Umbilical cord (tissue), 2 donors: ENCODE measurements at places on chromosomes 3 and 15. TPM values are rescaled to one million over a fixed set of nuclear protein-coding genes. Genes with fewer than 3 reads are reported as not detected.

- no peak for DNase-seq
These were observed 18.2 kb upstream of the PLCL2 start for GRCh38 chr3:16866571-16866970.

GRCh38 chr3:170606675-170607074, 20.8 kb upstream of the SLC7A14 start:
- DNase-seq, result no peak

GRCh38 chr3:189297932-189298331, 126.2 kb downstream of the TPRG1 start:
- DNase-seq, result no peak

- DNase-seq, result no peak
These were observed 289.3 kb downstream of the EPHB1 start for GRCh38 chr3:135084405-135084804.

DNA sequence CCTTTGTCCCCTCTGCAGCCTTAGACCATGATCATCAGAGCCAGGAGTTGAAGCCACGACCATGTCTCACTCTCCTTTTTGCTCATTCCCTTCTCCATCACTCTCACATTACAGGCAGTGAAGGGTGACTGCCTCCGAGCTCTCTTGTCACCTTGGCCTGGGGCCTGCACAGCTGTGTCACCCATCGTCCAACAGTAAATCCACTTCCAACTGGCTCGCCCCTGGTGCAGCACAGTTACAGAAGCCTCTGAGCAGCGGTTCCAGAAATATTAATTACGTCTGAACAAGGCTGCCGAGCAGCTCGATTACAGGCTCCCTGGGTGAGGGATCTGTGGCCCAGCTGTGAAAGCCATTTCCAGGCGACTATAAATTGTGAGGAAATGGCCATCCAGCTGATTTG, 528.2 kb downstream of the NR2F2 start:
- DNase-seq, result no peak

DNA sequence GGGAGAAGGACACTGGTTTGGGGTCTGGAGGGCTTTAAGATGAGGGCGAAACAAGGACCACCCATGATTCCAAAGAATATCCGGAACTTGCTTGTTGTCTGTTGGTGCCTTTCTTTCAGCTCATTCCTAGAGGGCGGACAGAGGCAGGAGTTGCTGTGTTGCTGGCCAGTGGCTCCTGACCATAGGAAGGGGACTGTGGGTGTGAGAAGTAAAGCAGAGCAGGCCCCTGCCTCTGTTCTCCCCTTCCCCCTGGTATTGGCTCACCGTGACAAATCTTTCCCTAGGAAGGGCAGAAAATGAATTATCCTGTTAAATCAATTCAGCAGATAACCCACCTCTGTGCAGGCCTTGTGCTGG, 89.1 kb downstream of the LIPC start:
- no peak for DNase-seq

- DNase-seq, result peak; percentile 85
These were observed 19.4 kb downstream of the GXYLT2 start for GRCh38 chr3:72907131-72907711.

AAGAB gene
- 25.0 TPM for total RNA-seq

STRIT1 gene
- not detected for total RNA-seq

- no peak for DNase-seq
These were observed 7.8 kb downstream of the SCG5 start for GRCh38 chr15:32649342-32649741.

FSD2 gene
- total RNA-seq, result 1.2 TPM

DNA sequence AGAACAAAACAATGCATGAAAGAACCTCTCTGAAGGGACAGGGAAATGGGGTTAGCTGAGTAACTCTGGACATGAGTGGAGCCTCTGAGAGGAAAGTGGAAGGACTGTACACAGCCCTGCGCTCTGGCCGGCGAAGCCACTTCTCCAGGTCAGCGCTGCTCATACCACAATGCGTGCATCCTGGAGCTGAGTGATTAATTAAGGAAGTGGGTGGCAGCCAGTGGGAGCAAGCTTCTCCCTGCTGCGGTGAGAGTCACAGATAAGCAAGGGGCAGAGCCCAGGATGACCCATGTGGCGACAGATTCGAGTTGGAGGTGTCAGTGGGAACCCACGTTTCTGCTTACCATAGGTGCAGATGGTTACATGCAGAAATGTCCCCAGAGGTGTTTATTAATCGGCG, 48.0 kb downstream of the KLF15 start:
- DNase-seq, result no peak

DNA sequence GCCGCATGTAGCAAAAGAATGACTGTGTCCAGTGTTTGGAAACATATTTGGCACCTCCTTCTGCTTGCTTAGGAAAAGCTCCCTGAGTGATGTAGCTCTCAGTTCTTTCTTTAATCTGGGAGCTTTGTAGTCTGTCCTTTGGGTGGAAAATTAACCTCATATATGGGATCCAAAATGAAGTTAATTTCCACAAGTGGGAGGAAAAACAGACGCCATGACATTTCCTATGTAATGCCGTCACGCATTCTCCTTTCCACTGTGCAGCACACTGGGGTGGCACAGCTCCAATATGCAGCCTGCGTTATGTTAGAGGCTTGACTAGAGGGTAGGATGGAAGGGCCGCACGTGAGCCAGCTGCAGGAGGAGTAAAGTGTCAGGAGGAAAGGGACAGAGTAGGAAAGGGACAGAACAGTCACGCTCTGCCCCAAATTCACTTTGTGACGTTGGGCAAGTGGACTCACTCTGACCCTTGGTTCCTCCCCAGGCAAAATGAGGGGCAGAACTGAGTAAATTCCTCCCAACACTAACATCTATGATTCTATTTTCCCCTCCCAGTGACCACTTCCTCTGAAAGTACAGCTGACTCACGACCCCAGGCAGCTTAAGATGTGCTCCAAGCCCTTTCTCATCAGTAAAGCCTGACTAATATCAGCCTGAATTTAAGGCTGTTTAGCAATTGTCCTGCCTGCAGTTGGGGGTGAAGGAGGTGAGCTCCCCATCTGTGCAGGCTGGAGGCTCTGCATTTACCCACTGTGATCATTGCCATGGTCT, 176.5 kb upstream of the PFN2 start:
- peak; percentile 63 for DNase-seq

- DNase-seq, result no peak
These were observed 9.1 kb upstream of the ISL2 start for GRCh38 chr15:76327191-76328105.

DNA sequence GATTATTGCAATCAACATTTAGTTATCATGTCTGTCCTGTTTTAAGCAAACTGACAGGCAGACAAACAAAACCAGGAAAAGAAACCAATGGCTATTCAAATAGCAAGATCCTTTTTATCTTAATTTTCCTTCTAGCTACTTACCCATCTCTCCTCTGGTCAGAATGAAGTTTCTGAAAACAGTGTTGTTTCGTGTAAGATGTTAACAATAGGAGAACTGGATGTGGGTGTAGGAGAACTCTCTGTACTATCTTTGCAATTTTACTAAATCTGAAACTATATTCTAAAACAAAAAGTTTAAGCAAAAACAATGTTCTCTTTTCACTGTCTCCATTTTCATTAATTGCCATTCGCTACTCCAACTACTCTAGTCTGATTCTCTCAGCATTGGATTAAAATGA, 726.4 kb downstream of the ZNF385D start:
- DNase-seq, result no peak

- peak; percentile 21 for DNase-seq
These were observed 25.1 kb upstream of the HERC1 start for GRCh38 chr15:63858881-63859280.

GRCh38 chr3:12288182-12289129, at the start of gene PPARG:
Gene PPARG (plus strand): TSS chr3:12289070. CDS start chr3:12379712, 90,642 bp downstream.
- no peak for DNase-seq

GRCh38 chr15:77497110-77497737, 76.5 kb downstream of the HMG20A start:
- peak; percentile 85 for DNase-seq

- DNase-seq, result peak; percentile 84
These were observed 21.2 kb downstream of the IGSF10 start for GRCh38 chr3:151439652-151440125.

XCR1 gene
- total RNA-seq, result 0.24 TPM

GRCh38 chr3:153171918-153172317, 9.9 kb downstream of the RAP2B start:
- no peak for DNase-seq

CASR gene
- 1.4 TPM for total RNA-seq

GRCh38 chr15:101010781-101011180, 91.6 kb downstream of the LRRK1 start:
- no peak for DNase-seq

DNA sequence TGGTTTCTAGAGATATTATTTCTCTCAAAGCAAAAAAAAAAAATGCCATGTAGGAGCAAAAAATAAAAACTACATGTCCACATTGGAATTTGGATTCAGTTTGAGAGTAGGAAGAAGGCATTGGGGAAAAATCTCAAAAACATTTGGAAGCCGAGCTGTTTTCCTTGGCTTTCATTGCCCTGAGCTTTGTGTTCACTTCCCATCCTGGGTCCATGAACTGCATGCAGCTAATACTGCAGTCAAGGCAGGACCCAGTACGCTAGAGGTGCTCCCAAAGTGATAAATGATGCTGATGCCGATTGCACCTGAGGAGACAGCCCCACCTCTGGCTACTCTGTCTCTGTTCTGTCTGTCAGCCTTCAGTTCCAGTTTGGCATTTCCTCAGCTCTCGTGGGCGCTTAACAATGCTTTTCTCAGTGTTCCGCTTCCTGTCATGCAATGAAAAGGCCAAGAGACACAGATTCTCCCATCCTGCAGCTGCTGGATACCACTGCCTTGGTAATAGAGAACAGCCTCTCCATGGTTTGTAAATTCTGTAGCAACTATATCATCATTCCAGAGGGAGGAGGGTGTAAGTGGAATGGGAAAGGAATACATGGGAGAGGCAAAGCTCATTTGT, 181.8 kb downstream of the RYR3 start:
- DNase-seq, result no peak
